DMS53 (cell line): ENCODE measurements at places on chromosomes 13 and 19.

DNA sequence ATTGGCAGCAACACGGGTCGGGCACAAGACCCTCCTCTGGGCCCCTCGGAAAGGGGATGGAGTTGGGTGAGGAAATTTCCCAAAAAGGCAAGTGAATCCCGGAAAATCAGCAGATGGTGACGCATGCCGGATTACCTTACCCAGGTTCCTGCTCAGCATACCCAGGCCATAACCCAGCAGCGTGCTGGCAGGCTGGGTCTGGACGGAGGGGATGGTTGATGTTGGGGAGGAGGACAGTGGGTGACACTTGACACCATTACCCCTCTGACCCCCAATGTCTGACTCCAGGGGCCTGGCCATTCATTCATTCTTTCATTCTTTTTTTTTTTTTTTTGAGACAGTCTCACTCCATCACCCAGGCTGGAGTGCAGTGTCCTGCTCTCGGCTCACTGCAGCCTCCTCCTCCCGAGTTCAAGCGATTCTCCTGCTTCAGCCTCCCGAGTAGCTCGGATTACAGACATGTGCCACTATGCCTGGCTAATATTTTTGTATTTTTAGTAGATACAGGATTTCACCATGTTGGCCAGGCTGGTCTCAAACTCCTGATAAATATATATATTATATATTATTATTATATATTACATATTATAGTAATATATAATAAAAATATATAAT lies 799 bp downstream of the PVR start:
- DNase-seq = peak; percentile 74

- peak; percentile 75 for DNase-seq
Measured at GRCh38 chr13:112968380-112968909, 569 bp upstream of the MCF2L start.

DNA sequence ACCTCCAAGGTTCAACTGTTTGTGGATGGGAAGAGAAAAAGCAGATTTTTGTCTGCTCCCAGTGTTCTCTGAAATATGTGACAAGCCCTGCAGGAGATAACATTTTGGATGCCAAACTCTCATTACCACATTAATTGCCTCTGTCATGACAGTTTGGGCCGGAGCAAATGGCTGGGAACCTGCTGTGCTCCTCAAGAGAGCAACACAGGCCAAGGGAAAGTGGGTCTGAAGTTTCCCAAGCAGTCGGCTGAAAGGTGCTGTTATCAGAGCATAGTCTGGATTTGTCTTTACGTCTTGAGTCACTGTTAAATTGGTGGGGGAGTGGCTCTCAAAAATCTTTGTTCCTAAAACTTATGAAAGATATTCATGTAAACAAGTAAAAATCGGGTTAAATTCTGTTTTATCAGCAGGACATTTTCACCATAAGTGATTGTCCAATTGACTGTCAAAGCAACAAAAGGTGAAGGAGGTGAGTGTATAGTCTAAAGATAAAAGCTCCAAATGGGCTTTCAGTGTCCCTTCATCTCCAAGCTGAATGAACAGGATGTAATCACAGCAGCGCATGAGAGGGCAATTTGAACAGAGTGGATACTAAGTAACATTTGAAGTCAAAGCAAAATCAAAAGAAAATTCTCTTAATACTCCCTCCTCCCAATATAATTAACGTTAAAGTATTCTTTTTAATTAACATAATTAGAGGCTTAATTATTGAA lies 844.8 kb downstream of the PCDH17 start:
- DNase-seq = no peak

- no peak for DNase-seq
Measured at GRCh38 chr13:99355267-99356011, 48.2 kb upstream of the GPR183 start.

DNA sequence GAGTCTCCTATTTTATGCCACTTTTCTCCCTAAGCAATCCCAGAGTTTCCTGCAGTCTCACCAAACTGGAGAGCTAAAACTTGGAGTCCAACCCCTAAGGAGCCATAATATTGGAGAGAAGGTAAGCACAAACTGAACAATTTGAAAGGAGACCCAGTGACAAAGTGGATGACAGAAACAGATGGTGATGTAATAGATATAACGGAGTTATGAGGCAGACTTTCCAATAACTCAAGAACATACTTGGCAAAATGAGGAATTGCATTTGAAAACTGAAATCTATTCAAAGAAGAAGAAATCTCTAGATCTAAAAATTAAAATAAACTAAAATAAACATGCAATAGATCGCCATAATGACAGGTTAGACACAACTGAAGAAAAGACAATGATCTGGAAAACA lies 200.9 kb upstream of the MIR17HG start:
- DNase-seq = no peak

DNA sequence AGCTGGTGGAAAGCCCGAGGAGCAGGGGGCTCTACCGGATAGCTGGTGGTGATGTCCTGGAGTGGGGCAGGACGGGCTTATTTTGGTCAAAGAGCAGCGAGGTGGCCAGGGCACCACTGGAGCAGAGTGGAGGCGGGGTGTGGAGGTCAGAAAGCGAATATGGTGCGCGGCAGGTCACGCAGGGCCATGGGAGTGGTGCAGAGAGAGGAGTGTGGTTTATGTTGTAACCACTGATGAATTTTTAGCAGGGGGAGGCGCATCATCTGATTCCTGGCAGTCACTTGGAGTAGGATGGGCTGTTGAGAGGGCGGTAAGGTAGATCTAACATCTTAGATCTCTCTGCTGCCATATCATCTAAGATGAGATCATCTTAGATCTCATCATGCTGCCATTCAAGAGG lies 1.4 kb upstream of the ZNF414 start:
- DNase-seq = no peak

- no peak for DNase-seq
Measured at GRCh38 chr19:53877361-53877766, 4.6 kb upstream of the PRKCG start.

DNA sequence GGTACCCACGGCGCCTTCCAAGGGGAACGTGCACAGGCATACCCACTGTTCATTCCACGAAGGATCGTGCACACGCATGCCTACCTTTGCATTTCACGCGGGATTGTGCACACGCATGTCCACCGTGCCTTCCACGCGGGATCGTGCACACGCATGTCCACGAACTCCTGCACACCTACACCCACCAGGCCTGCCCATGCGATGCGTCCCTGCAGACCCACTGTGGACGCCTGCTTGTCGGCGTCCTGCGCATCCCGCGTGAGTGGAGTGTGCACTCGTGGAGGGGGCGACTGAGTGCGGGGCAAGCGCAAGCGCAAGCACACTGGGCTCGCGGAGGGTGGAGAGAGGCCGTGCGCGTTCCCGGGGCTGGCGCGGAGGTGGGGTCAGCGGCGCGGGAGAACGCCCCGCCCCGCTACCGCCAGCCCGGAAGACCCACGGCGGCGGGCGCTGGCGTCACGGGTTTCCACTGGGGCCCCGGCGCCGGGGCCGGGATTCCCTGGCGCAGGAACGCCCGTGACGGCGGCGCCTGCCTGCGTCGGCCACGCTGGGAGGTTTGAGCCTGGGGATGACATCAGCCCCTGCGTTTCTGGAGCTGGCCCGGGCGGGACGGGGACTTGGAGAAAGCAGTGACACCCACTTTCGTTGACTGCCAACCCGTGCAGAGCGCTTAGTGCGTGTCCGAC lies 18.7 kb downstream of the GADD45B start:
- DNase-seq = peak; percentile 79

GRCh38 chr13:19267746-19268145 lies 86.1 kb upstream of the TUBA3C start:
- no peak for DNase-seq

DNA sequence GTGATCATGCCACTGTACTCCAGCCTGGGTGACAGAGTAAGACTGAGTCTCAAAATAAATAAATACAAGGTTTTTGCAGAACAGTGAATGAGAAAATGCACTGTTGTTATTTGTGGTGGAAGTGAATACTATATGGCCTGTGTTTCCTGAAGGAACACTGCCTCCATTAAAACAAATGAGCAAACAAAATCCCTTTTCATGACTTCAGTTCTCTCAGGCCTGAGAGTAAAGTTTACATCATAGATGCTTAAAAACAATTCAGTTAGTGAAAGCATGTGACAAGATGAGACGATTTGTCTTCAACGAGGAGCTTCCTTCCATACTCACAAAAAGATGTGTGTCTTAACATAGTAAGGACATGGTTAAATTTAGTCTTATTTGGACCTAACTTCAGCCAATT lies 14.4 kb downstream of the SPINT2 start:
- DNase-seq = no peak

DNA sequence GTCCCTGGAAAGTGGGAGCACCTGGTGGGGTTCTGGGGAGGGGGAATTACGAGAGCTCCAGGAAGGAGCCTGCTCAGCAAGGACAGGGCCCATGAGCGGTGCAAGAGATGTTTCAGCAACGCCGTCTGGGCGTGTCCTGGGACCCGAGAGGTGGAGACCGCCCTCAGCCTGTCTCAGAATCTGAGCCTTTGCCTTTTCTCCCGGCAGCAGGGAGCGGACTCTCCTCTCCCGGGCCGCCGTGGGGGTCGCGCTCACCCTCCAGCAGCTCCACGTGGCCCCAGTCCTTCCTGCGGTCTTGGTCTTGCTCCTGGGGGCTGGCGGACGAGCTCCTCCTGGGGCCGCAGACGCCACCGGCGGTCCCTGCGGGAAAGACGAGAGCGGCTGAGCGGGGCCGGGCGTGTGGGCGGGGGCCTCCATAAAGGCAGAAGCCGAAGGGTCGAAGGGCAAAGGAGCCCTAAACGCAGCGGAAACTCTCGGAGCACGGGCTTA lies 714 bp downstream of the POLRMT start:
- peak; percentile 62 for DNase-seq

DNA sequence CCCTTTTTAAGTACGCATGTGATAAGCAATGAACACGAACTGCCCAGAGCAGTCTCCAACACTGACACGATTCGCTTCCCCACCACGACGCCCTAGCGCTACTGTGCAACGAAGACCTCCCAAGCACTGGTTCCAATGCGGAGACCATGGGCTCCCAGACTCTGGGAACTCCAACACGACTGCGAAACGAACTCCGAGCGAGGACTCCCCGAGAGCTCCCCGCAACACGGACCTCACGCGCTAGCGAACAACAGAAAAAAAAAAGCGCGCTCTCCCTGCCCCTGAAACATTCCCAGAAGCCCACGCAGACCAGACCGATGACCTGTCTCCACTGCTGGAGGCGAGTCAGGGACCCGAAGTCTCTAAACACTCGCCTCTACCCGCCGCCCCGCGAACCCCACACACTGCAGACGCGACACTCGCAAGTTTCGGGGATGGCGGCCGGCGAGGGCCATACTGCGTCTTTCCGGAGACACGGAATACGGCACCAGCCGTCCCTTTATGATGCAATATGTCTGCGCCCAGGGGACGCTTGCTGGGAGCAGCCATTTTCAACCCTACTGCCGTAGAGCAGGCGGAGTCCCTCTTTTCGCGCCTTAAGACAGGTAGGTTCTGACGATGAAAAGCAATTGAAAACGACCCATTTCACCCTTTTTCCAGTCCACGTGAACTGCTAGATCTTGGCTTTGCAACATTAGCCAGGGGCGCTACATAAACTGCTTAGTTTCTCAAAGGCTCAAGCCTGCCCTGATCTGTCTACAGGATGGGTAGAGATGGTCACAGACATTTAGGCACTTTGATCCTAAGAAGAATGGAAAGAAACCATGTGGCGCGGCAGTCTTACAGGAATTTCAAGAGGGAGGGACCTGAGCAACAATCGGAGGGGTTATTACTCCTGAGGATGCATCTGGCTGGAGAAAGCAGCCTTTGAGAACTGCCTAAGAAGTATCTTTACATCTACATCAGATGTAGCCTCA lies at the start of gene ZNF577:
Gene ZNF577, minus strand, starts transcription at position 430 of the 977 bp plus-strand sequence. CDS start 7,569 bp downstream, outside the sequence.
- no peak for DNase-seq

DNA sequence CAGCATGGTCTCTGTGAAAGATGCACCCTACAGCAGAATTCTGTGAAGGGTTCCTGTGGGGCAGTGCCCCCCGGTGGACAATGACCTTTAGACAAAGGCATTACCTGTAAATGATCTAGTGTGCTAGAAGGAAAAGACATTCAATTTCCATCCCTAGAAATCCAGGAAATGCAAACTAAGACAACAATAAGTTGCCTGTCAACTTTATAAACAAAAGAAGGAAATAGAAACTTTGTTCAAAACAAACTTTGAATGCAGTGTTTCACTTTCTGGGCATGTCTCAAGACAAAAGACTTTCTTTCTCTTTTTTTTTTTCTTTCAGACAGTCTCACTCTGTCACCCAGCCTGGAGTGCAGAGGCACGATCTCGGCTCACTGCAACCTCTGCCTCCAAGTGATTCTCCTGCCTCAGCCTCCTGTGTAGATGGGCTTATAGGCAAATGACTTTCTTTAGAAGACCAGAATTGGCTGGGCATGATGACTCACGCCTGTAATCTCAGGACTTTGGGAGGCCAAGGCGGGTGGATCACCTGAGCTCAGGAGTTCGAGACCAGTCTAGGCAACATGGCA lies 15.5 kb downstream of the TEX101 start:
- DNase-seq = no peak

GRCh38 chr13:114100446-114101357 lies 31.7 kb downstream of the RASA3 start:
- DNase-seq = peak; percentile 20

DNA sequence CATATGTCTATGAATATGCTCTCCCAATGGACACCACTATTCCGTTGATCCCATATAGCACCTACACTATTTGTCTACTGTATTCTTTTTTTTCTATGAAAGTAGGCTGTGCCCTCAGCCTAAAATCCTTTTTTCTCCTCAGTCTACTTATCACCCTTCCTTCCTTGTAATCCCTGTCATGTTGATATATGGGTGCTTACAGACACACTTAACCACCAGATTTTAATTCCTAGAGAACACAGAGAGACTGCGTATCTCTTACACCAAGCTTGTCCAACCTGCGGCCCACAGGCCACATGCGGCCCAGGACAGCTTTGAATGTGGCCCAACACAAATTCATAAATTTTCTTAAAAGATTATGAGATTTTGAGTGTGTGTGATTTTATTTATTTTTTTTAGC lies 101.1 kb downstream of the ZAR1L start:
- DNase-seq = no peak

DNA sequence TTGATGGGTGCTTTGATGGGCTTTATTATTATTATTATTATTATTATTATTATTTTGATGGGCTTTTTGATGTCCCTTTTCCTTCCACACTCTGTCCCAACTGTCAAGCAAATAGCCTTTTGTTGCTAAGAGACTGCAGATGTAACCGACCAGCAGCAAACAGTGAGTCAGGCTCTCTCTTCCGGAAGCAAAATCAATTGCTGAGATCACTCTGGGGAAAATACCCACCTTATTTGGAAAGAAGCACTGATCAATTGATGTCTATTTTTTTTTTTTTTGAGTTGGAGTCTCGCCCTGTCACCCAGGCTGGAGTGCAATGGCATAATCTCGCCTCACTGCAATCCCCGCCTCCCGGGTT lies 2.9 kb downstream of the LDLR start:
- peak; percentile 90 for DNase-seq

- DNase-seq = no peak
Measured at GRCh38 chr19:55907746-55908145, 24.4 kb downstream of the NLRP13 start.
